Omental fat pad (tissue), 4 donors: ENCODE measurements at places on chromosomes 2 and 18.

DNA sequence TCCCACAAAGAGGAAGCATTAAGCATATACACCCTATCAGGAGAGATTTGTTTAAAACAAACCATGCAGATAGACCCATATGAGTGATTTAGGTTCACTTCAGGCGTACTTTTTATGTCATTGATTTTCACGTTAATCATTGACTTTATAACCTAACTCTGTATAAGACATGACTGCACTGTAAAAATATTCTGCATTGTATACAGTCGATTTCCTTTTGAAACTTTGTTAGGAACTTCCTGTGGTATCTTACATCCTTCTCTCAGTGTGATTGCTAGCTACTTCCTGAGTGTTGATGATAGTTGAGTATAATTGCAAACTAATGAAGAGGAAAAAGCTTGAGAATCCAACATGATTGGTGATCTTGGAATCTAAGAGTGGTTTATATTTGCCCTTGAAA lies 69.4 kb downstream of the XIRP2 start:
- DNase-seq: no peak

DNA sequence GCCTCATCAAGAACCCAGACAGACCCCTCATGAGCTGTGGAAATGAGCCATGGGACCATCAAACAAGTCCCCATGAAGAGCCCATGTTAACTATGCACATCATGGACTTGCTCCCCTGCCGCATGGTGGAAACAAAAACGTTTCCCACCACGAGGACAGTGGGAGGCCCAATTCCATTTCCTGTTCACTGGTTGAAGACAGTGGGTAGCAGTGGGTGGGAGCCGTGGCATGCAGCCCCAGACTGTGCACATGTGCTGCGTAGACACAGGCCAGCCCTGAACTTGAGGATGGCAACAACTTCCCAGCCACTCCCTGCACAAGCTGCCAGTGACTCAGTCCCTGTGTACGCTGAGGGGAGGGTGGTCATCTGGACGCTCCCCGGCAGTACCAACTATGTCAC lies 108.4 kb upstream of the LMAN1 start:
- DNase-seq: no peak

GRCh38 chr2:25699216-25699615 lies 25.8 kb upstream of the DTNB start:
- DNase-seq: no peak

- no peak for DNase-seq
Measured at GRCh38 chr18:5287854-5288253, 7.7 kb downstream of the ZBTB14 start.

DNA sequence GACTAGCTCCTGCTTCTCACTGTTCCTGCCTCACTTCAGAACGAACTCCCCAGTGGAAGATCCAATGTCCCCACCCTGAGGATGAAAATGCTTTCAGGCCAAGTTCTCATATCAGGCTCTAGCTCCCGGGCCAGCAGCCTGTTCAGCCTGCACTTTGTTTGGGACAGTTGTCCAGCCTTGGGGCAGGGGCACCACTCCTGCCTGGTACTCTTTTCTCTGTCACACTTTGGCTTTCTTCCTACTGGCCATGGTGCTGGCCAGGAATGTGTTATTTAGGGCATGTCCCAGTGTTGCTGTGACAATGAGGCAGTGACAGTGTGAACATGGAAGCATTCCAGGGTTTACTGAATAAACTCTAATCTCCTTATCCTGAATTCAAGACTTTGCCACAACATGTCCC lies 154.1 kb downstream of the GALNT14 start:
- DNase-seq: no peak

GRCh38 chr2:240963868-240964703 lies 34.3 kb upstream of the SNED1 start:
- DNase-seq: no peak

DNA sequence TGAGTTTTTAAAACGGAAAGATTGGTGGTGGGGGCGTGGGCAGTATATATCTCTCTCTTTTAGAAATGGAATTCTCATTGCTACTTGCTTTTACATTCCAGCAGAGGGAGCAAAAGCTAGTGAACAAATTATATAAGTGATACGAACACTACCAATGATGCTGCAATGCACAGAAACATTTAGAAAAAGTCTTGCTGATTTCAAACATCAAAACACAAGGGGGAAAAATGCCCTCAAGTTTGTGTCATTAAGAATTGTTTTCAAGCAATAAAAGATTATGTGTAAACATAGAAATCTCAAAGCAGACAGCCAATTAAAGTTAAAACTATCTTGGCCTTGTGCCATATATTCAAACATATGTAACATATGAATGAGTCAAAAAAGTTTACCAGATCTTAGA lies 296.3 kb upstream of the KCNJ3 start:
- no peak for DNase-seq

DNA sequence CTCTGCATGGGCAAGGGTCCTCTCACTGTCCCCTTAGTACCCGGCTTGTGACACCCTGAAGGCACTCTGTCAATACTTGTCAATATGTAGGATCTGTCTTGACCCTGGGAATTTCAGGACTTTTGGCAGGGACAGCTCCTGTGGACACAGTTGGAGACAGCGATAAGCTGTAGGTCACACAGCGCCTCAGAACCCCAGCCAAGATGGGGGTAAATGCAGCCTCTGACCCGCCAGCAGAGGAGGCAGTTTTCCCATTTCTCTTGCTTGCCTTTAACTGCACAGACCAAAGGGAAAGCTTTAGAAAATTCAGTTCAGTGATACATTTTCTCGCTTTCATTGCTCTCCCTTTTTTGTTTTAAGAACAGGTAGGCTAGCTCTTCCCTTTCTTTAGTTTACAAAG lies 54.8 kb upstream of the KLHL29 start:
- DNase-seq: no peak

- no peak for DNase-seq
Measured at GRCh38 chr2:29130295-29130694, 15.1 kb downstream of the CLIP4 start.

- no peak for DNase-seq
Measured at GRCh38 chr2:42659609-42660008, 91.2 kb downstream of the MTA3 start.

DNA sequence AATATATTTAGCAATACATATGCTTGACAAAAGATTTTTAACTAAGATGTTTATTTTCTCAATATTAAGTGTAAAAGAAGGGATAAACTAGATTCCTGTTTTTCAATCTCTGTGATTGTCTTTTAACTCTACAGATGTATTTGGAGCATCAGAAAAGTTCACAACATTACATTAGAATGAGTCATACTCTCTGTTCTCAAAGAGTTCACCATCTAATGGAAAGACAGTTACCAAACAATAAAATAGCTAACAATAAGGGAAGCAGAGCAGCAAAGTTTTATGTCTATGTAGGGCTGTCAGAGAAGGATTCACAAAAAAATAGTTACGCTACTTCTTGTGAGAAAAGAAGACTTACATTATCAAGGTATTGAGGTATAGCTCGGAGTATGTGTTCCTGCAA lies 109.2 kb upstream of the MAP2 start:
- DNase-seq: no peak

DNA sequence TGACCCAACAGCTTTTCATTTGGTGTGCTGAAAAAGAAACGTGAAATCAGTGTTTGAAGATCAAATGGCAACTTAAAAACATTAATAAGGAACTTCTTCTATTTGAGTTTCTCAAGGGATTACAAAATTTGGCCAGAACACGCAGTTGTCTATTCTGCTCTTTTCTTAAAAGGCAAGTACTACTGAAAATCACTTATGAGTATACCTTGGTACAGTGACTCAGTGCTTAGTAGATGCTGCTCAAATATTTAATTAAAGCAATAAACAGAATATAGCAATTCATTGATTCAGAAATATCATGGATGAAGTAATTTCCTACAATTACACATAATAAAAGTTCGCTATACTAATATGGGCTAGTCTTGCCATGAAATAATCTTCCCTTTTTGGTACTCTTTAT lies 38.2 kb upstream of the MCM6 start:
- no peak for DNase-seq

- DNase-seq: no peak
Measured at GRCh38 chr2:45907592-45907991, 256.1 kb downstream of the PRKCE start.

- DNase-seq: no peak
Measured at GRCh38 chr2:192218377-192218776, 23.6 kb upstream of the TMEFF2 start.

GRCh38 chr2:33093283-33093993 lies 146.7 kb downstream of the LTBP1 start:
- DNase-seq: no peak

- DNase-seq: no peak
Measured at GRCh38 chr2:191580581-191580980, 97.4 kb upstream of the NABP1 start.

- DNase-seq: no peak
Measured at GRCh38 chr2:691821-692761, 14.9 kb upstream of the TMEM18 start.

GRCh38 chr2:196380098-196380497 lies 208.7 kb upstream of the STK17B start:
- no peak for DNase-seq

DNA sequence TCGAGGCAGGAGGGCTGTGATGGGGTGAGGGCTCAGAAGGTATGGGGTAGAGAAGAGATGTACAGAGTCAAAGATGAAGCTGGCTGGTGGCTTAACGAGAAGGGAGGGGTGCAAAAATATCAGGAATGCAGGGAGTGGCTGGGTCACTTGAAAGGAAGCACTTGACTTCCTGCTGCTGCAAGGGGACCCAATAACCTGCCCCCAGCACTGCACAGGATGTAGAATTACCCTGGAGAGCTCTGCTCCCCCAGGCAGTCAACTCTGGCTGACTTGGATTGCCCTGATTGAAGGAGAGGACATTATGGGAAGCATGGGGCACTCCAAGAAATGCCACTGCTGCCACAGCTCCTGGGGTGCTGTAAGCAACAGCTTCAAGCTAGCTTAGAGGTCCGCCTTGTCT lies 41.8 kb downstream of the CFAP221 start:
- DNase-seq: no peak

DNA sequence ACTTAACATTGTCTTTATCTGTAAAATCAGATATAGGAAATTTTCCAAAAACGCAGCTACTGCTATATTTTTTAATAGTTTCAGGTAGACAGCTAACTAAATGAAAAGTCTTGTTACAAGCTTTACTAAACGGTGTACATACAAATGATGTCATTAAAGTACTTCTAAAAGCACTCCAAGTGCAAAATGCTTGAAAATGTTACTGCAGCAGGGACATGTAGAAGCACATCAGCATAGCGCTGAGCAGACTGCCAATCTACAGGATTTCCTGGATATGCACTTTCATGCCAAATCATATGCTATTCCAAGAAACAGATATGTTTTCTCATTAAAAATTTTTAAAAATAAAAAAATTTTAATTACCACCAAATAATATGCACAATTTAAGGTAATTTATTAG lies 61.7 kb downstream of the SMAD2 start:
- no peak for DNase-seq

DNA sequence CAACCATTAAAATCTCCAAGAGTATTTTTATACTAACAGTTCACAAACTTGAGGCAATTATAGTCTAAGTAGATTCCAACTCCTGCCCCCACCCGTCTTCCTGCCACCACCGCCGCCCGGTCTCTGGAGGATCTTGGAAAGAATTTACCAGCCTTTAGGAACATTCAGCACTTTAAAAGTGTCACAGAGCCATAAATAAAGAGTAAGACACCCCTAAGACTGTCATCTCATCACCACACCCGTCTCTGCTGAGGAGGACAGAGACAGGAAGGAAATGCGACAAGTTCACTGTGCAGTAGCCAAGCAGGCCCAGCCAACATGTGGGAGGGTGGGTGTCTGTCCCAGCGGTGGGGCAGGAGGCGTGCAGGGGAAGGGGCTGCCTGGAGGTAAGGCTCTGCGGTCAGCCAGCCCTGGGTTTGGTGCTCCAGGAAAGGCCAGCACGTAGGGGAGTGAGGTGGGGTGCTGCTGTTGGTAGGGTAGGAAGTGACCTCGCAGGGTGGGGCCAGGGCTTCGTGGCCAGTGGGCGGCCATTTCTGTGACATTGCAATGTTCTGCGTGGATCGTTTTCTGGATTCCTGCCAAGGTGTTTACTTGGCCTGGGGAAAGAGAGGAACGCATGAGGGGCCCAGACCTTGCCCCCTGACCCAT lies 111.6 kb downstream of the FAM210A start:
- no peak for DNase-seq

DNA sequence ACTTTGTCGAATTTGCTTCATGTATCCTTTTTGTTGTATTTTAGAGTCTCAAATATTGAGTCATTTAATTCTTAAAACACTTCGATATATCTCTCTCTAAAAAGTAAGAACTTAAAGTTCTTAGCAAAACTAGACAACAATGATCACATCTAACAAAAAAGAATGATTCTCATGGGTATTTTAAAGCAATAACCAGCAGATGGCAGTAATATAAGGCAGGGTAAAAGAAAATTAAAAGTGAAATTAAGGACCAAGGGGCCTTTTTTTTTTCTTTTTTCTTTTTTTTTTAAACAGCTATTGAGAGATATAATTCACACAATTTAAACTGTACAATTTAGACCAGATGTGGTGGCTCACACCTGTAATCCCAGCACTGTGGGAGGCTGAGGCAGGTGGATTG lies 9.9 kb upstream of the AOX1 start:
- no peak for DNase-seq

GRCh38 chr2:136386046-136386445 lies 268.1 kb upstream of the CXCR4 start:
- no peak for DNase-seq

- no peak for DNase-seq
Measured at GRCh38 chr2:218194880-218195279, 22.1 kb upstream of the ARPC2 start.

GRCh38 chr2:8680822-8681760 lies 765 bp upstream of the ID2 start:
- DNase-seq: peak; percentile 74

DNA sequence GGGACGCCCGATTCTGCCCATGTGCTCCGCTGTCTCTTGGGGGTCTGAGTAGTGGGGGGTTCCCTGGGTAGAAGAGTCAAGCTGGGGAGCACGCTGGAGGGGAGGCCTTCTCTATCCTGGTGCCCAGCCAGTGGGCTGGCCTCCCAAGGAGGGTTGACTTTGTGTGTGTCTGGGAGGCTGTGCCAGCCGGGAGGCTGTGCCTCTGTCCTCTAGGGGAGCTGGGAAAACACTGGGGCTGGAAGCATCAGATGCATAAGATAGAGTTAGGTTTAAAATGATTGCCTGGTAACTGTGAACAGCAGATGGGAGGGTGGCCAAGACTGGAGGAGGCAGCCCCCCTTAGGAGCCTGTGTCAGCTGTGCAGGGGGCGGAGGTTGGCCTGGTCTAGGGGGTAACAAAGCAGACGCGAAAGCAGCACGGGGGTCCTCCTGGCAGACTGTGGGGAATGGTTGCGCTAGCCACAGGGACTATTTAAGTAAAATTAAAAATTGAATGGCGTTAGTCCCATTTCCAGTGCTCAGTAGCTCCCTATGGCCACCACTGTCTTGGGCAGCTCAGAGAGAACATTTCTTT lies 1.3 kb downstream of the ING5 start:
- DNase-seq: no peak

- no peak for DNase-seq
Measured at GRCh38 chr2:170095380-170095779, 82.6 kb upstream of the MYO3B start.

DNA sequence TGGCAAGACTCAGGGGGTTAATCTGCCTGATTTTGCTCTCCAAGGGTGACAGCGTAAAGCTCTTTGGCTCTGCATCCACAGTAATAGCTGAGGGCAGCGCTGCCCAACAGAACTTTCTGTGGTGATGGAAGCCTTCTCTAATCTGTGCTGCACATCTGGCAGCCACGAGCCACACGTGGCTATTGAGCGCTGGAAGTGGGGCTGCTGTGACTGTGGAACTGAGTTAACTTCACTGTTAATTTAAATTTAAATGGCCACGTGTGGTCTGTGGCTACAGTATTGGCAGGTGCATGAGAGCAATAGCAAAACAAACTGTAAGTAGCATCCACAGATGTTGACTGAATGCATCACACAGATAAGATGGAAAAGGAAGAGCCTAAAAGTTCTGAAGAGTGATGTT lies 47.3 kb upstream of the TMEM200C start:
- no peak for DNase-seq
